ENCODE measurements at places on chromosomes 5 and 9. TPM values are rescaled to one million over a fixed set of nuclear protein-coding genes. Genes with fewer than 3 reads are reported as not detected.

The CACFD1 gene
- 0.75 TPM for total RNA-seq

The FSTL4 gene
- total RNA-seq = not detected

The PDE8B gene
- total RNA-seq = 0.25 TPM

The ZNF622 gene
- 28.7 TPM for total RNA-seq

The HTR4 gene
- not detected for total RNA-seq

The OTP gene
- not detected for total RNA-seq

The PRRC1 gene
- 39.4 TPM for total RNA-seq

The TEX48 gene
- total RNA-seq = 0.83 TPM

The PIP5K1B gene
- 0.77 TPM for total RNA-seq

The ANKRD18A gene
- total RNA-seq = 2.0 TPM

DNA sequence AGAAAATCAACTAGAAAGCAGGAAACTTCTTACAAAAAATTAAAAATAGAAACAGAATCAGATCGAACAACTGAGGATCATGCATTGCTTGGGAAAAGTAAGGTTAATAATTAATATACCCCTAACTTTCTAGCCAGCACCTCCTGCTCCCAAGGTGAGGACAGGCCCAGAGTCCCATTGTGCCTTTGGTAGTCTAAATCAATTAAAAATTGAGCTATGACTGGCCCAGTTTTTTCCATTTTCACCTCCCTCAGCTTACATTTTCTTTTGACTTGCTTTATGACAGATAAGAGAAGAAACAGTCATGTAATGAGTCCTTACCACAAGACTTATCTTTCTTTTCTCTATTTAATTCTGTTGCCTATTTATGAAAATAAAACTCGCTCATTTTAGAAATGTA is 182.2 kb downstream of the RAB3C start:
- H3K27me3 ChIP-seq = no peaks in the 10 kb centered on the region
- H3K36me3 ChIP-seq = no peaks in the 10 kb centered on the region
- H3K4me1 ChIP-seq = peaks cover 8% of the 10 kb centered on the region
- no peak for DNase-seq
- no peak overlapping the region for H3K4me3 ChIP-seq

DNA sequence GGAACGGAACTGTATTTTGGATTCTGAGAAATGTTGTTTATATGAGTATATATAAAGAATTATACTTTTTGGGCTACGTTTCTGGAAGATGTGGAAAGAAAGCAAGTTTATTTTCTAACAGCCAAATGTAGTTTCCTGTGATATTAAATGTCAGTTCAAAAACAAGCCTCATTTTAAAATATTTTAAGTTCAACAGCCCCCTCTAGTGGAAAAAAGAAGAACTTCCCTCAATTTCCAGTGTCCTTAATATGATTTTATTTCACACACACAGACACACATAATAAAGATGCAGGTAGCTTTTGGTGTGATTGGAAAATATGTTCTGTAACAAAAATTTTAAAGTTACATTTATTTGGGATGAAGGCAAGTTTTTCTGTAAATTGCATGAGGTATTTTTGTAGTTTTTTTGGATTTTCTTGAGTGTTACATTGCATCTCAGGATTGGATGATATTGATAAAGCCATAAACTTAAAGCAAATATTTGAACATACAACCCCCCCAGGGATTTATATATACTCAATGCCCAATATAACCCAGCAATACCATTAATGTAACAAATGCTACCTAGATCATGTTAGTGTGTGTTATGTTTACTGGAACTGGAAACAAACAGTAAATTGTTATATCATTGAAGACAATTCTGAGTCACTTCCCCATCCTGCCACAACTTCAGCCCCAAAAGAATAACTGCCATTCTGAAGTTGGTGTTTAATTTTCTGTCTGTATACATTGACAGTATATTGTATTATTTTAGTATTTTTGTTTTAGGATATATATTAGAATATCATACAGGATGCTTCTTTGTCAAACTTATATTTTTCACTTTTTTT is 54.0 kb downstream of the CCDC171 start:
- peak; percentile 50 for DNase-seq
- H3K27ac ChIP-seq = no peak overlapping the region
- H3K36me3 ChIP-seq = no peaks in the 10 kb centered on the region
- no peaks in the 10 kb centered on the region for H3K27me3 ChIP-seq
- peaks cover 6% of the 10 kb centered on the region for H3K4me1 ChIP-seq
- no peak overlapping the region for H3K4me3 ChIP-seq

- H3K4me1 ChIP-seq = no peaks in the 10 kb centered on the region
- peaks cover 43% of the 10 kb centered on the region for H3K36me3 ChIP-seq
- no peak for DNase-seq
- H3K27me3 ChIP-seq = no peaks in the 10 kb centered on the region
- H3K4me3 ChIP-seq = no peak overlapping the region
- no peak overlapping the region for H3K27ac ChIP-seq
These were observed 25.7 kb downstream of the CEP120 start for GRCh38 chr5:123397538-123397937.

DNA sequence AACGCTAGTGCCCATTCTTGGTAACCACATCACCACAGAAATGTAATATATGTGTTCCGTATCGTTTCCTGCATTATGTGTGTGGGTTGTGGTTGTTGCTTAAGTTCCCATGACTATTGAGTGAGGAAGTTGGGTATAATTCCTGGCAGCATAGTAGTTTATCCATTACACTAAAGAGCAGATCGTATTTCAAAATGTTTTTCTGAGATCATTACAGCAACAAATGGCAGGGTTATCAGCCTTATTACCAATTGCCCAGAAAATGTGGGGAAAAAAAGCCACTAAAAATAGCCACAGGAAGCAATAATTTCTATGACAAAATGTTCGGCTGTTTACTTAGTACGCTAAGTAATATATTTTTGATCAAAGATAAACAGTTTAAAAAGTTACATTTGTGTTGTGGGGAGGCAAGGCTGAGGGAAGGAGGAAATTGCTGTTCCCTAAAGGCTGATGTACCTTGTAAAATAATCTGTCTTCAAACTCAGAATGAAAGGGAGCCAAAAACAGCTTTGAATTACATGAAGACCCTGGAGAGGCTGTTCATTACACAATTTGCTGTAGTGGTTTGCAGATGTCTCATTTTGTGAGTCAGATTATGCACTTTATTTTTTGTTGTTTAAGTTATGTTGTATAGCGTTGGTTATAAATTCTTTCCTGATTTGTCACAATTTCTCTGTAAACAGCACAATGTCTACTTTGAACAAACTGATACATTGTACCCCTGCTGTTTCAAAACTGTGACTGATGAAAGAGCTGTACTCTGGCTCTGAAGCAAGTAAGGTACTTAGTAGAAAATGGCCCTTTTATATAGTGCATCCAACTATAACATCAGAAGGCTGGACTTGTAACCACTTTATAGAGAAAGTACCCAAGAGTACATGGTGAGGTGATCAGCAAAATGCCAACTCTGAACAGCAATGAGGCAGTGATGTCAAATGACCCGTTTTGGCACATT is 1028.5 kb downstream of the NR2F1-AS1 start:
- H3K4me1 ChIP-seq = no peaks in the 10 kb centered on the region
- no peak overlapping the region for H3K27ac ChIP-seq
- H3K36me3 ChIP-seq = no peaks in the 10 kb centered on the region
- H3K4me3 ChIP-seq = no peak overlapping the region
- no peaks in the 10 kb centered on the region for H3K27me3 ChIP-seq
- no peak for DNase-seq

DNA sequence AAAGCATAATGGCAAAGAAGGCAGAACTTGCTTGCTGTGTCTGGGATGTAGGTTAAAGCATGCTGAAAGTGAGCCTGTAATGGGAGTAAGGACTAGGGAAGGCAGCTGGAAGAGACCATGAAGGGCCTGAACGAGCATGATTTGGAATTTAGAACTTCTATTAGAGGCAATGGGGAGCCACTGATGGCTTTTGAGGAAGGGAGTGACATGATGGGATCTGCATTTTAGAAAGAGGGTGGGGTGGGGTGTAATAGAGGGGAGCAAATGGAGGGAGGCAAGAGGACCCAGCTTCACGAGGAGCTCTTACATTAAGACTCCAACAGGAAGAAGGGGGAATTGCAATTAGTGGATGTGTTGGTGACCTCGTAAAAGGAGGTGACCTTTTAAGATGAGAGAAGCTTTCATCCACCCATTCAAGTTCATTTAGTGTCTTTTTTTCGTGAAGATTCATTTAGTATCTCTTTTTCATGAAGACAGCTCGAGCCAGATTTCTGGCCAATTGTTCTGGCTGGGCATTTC is 13.6 kb upstream of the GABRP start:
- no peak overlapping the region for H3K4me3 ChIP-seq
- no peaks in the 10 kb centered on the region for H3K36me3 ChIP-seq
- DNase-seq = no peak
- H3K4me1 ChIP-seq = no peaks in the 10 kb centered on the region
- H3K27ac ChIP-seq = no peak overlapping the region

GRCh38 chr5:113989913-113990305 is 372.0 kb upstream of the KCNN2 start:
- H3K36me3 ChIP-seq = no peaks in the 10 kb centered on the region
- no peak for DNase-seq
- no peaks in the 10 kb centered on the region for H3K27me3 ChIP-seq
- H3K4me3 ChIP-seq = no peak overlapping the region
- no peak overlapping the region for H3K27ac ChIP-seq

DNA sequence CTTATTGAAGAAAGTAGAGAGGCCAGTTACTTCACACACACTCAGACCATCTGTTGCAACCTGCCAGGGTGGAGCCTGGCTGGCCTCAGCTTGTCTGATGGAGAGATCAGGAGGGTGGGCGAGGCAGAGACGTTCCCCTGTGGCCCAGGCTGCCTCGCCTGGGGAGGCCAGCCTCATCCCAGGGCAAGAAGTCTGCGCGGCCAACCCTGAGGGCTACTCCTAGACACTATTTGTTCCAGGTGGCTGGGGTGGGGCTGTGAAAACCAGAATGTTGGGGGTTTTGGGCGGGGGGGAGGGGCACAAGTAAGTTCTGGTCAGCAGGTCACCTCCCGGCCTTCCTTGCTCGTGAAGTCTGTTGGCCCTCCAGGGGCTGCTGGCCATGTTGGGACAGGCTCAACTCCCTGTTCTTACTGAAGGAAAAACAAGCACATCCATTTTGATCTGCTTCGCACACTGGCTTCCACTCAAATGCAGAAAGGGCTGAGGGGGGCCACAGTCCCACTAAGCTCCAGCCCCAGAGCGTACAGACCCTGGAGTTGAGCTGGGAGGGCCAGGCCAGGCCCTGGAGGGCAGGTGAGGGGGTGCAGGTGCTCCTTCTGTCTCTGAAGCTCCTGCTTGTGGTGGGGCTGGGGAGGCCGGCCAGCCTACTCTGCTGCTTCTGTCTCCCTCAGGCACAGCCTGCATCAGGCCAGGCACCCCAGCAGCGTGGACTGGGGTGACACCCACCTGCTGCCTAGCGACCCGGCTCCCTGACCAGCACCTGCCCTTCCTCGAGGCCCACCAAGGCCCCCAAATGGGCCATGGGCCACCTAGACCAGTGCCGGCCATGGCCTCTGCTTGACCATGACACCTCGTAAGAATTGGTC is 46.6 kb downstream of the SECISBP2 start:
- peaks cover 4% of the 10 kb centered on the region for H3K4me1 ChIP-seq
- peaks cover 25% of the 10 kb centered on the region for H3K36me3 ChIP-seq
- H3K27ac ChIP-seq = no peak overlapping the region
- H3K4me3 ChIP-seq = no peak overlapping the region
- DNase-seq = no peak

- DNase-seq = no peak
- no peak overlapping the region for H3K4me3 ChIP-seq
- H3K36me3 ChIP-seq = peaks cover 29% of the 10 kb centered on the region
- H3K27me3 ChIP-seq = no peaks in the 10 kb centered on the region
These were observed 228.8 kb downstream of the AP3B1 start for GRCh38 chr5:78065663-78066062.

- H3K4me1 ChIP-seq = peaks cover 13% of the 10 kb centered on the region
- DNase-seq = no peak
- peaks cover 41% of the 10 kb centered on the region for H3K36me3 ChIP-seq
- H3K27me3 ChIP-seq = no peaks in the 10 kb centered on the region
- H3K4me3 ChIP-seq = no peak overlapping the region
- no peak overlapping the region for H3K27ac ChIP-seq
These were observed 40.2 kb downstream of the RASA1 start for GRCh38 chr5:87307796-87308423.

- no peaks in the 10 kb centered on the region for H3K36me3 ChIP-seq
- DNase-seq = no peak
- H3K27me3 ChIP-seq = peaks cover 3% of the 10 kb centered on the region
- H3K4me3 ChIP-seq = no peak overlapping the region
- no peak overlapping the region for H3K27ac ChIP-seq
These were observed 18.0 kb downstream of the AQP3 start for GRCh38 chr9:33429256-33429985.

- no peak overlapping the region for H3K27ac ChIP-seq
- no peak for DNase-seq
- H3K36me3 ChIP-seq = no peaks in the 10 kb centered on the region
These were observed 751.2 kb downstream of the BRINP1 start for GRCh38 chr9:118618084-118618483.

- H3K27ac ChIP-seq = no peak overlapping the region
- H3K27me3 ChIP-seq = peaks cover 2% of the 10 kb centered on the region
- no peaks in the 10 kb centered on the region for H3K36me3 ChIP-seq
- no peaks in the 10 kb centered on the region for H3K4me1 ChIP-seq
These were observed 14.3 kb downstream of the ENHO start for GRCh38 chr9:34508463-34508862.

- H3K27me3 ChIP-seq = peaks cover 4% of the 10 kb centered on the region
These were observed 144.3 kb upstream of the NREP start for GRCh38 chr5:111901296-111901695.

- no peak overlapping the region for H3K27ac ChIP-seq
- H3K27me3 ChIP-seq = no peaks in the 10 kb centered on the region
- no peak for DNase-seq
- H3K4me3 ChIP-seq = no peak overlapping the region
These were observed 805.6 kb downstream of the BRINP1 start for GRCh38 chr9:118563677-118564076.

DNA sequence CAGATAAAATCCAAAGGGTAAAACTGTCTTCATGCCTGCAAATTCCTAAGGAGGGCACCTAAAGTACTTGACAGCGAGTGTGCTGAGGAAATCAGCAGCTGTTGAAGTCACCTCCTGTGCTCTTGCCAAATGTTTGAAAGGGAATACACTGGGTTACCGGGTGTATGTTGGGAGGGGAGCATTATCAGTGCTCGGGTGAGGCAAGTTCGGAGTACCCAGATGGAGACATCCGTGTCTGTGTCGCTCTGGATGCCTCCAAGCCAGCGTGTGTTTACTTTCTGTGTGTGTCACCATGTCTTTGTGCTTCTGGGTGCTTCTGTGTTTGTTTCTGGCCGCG is 727 bp upstream of the ADRB2 start:
- H3K36me3 ChIP-seq = no peaks in the 10 kb centered on the region
- peaks cover 29% of the 10 kb centered on the region for H3K4me1 ChIP-seq
- DNase-seq = no peak
- peak overlapping the region; percentile 72 for H3K4me3 ChIP-seq
- peaks cover 46% of the 10 kb centered on the region for H3K27me3 ChIP-seq

GRCh38 chr9:124890179-124890578 is 28.2 kb downstream of the ARPC5L start:
- no peak overlapping the region for H3K4me3 ChIP-seq
- no peak for DNase-seq
- H3K4me1 ChIP-seq = peaks cover 10% of the 10 kb centered on the region
- no peaks in the 10 kb centered on the region for H3K27me3 ChIP-seq
